Stimulated activated CD8-positive, alpha-beta memory T cell treated with anti-CD3 and anti-CD28 coated beads, Interleukin-4, amount 100 ng/mL, for 48 hours (primary cell): ENCODE measurements at places on chromosomes 3 and 15.

DNA sequence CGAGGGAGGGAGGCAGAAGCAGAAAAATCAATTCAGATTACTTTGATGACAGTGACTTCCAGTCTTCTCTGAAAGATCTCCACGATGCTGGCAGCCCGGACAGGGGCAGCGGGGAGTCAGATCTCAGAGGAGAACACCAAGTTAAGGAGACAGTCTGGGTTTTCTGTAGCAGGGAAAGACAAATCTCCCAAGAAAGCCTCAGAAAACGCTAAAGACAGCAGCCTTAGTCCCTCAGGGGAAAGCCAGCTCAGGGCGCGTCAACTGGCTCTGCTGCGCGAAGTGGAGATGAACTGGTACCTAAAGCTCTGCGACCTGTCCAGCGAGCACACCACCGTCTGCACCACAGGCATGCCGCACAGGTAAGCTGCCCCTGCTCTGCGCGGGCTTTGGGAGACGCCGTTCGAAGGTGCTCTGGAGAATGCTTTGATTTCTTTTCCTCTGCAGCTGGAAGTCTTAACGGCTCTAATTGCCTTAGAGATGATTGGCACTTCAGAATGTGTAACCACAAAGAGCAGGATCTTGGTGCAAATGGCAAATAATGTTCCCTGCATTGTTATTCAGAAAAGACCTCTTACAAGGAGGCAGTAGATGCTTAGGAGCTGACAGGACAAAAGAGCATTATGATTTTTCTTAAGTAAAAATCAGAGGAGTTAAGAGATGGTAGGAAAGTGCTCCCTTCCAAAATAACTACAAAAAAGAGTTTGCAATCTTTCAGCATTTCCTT is at the start of gene KCNAB1:
Gene KCNAB1, plus strand, starts transcription at position 51 of the 724 bp plus-strand sequence.
- no peak for DNase-seq

- DNase-seq, result no peak
Observed at GRCh38 chr3:66703501-66703900, 202.7 kb upstream of the LRIG1 start.

GRCh38 chr3:155076888-155077287 is 3.2 kb upstream of the MME start:
- DNase-seq, result no peak

DNA sequence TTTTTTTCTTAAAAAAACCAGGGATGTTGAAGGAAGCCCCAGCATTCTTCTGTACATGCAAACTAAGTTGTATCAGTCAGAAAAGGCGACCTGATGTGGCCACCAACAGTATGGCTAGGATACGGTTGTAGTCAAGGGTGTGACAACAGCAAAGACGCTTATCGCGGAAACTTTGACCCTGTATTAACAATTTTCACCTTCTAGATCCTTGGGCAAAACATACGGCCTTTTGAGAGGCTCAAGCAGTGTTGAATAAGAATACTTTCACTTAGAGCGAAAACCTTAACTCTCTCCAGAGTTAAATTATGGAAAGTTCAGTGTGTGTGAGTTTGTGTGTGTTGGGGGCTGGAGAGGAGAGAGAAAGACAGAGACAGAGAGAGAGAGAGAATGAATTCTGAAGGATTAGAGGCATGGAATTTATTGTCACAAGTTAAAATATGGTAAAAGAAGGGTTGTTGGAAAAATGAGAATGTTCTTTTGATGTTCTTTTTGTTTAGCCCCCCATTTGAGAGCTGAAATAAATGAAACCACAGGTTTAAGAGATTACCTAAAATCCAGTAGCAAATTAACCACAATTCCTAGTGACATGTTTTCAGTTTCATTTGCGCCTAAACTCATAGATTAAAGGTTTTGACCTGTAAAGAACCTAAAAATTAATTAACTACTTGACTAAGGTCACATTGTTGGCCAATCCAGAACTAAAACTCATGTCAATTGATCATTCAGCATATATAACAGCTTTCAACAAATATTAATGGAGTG is 9.2 kb downstream of the ALCAM start:
- no peak for DNase-seq

GRCh38 chr15:84859651-84860050 is 24.8 kb upstream of the SLC28A1 start:
- DNase-seq, result no peak
